ENCODE measurements at places on chromosomes 12 and 14.

DNA sequence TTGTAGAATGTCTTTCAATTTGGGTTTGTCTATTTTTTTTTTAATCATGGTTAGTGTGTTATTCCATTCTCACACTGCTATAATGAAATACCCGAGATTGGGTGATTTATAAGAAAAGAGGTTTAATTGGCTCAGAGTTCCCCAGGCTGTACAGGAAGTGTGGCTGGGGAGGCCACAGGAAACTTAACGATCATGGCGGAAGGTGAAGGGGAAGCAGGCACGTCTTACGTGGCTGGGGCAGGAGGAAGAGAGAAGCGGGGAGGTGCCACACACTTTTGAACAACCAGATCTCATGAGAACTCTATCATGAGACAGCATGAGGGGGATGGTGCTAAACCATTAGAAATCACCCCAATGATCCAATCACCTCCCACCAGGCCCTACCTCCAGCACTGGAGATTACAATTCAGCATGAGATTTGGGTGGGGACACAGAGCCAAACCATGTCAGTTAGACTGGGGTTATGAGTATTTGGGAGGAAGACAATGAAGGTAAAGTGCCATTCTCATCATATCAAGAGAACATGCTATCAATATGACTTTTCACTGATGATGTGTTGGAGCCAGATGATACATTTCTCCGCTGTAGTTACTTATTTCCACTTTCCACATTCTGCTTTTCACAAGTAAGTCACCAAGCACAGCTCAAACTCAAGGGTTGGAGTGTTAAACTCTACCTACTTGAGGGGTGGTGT, 45.8 kb downstream of the AP5M1 start:
- DNase-seq, result no peak

DNA sequence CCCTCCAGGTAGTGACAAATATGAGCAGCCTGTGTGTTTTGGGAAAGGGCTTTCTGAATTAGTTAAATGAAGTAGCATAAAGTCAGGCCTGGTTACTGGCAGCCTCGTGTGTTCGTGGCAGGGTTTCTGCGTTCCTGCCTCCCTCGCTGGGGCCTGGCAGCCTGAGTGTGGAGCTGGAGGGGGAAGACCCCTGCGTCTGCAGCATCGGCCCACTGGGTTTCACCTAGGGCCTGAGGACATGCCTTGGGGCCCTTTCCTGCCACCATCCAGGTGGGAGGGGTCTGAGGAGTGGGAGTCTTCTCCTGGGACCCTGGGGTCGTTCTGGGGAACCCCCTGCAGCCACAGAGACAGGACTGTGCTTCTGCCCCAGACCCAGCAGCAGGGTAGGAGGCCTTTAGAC, 20.4 kb upstream of the AMN start:
- no peak for DNase-seq

DNA sequence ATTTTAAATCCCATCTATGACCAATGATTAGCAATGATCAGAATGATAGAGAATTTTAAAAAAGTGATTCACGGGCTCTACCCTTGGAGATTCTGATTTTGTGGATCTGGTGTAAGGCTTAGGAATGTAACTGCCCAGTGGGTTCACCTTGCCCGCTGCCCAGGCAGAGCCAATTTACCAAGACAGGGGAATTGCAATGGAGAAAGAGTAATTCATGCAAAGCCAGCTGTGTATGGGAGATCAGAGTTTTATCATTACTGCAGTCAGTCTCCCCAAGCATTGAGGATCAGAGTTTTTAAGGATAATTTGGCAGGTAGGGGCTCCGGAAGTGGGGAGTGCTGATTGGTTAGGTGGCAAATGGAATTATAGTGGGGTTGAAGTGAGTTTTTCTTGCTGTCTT, 480.6 kb downstream of the ATP23 start:
- DNase-seq, result no peak

GRCh38 chr14:69038455-69039287, 59.6 kb upstream of the ACTN1 start:
- DNase-seq, result no peak

DNA sequence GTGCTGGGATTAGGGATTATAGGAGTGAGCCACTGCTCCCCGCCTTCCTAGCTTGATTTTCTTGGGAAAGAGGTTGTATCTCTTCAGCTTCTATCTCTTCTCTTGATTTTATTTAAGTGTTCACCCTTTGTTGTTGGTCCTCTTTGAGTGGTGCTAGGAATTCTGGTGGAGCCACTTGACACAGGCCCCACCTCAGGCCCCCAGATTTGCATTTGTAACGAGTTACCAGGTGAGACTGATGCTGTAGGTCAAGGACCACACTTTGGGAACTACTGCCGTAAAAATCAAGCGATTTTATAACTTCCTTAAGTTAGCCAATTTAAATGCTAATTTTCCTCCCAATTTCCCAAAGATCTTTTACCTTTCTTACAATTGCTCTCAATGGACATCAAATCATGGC, 26.3 kb downstream of the SRGAP1 start:
- no peak for DNase-seq

GRCh38 chr12:115349711-115350110, 665.7 kb upstream of the TBX3 start:
- DNase-seq, result no peak

GRCh38 chr14:69518289-69519101, 34.0 kb downstream of the PLEKHD1 start:
- DNase-seq, result no peak

DNA sequence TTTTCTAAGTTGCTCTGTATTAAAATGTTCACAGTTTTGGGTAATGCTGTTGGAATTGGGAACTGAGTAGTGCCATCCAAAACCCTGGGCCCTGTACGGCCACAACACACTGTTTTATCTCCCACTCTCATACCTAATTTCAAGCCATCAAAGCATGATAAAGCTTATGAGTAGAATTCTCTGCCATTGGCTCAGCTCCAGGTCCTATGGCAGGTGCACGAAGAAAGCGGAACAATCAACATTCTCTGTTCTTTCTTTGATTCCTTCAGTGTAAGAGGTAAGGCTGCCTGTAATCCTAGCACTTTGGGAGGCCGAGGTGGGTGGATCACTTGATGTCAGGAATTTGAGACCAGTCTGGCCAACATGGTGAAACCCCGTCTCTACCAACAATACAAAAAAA, 394.9 kb downstream of the CCDC91 start:
- DNase-seq, result no peak

- DNase-seq, result no peak
These were observed 13.9 kb upstream of the EIF2S3B start for GRCh38 chr12:10491766-10492165.

GRCh38 chr12:58710901-58711300, 209.4 kb downstream of the LRIG3 start:
- no peak for DNase-seq

DNA sequence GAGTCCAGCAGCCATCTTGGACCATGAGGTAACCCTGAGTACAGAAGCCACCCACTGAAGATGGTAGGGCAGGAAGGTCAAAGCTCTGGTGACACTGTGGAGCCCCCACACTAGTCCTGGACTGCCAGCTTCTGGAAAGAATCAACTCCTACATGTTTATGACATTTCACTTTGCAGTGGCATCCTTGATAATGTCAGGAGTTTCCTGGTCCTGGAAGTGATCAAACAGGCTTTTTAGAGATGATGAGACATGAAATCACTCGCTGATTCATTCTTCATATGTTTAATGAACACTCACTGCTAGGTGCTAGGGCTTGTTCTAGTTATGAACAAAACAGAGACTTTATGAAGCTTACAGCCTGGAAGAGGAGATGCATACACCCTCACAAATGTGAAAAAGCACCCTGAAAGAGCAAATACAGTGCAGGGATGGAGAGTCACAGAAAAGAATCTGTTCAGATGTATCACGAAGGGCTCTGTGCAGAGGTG, 15.8 kb upstream of the HNF1A start:
- DNase-seq, result no peak

DNA sequence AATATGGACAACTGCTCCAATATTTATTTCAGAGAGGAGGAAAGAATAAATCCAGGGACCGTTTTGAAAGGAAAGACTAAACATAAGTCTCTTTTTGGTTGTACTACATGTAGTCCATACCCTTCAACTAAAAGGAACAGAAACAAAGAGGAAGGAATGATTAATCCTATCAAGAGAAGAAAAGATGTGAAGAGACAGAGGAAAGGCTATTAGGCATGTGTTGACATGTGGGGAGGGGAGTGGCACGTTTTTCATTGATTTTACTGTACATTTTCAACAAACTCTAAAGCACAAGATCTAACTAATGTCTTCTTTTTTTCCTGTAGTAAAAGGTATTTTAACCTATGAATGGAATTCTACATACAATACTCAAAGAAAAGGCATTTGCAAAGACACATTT, 85.6 kb downstream of the NAV3 start:
- DNase-seq, result no peak

- no peak for DNase-seq
These were observed 132.1 kb upstream of the SOX5 start for GRCh38 chr12:24081606-24082005.

DNA sequence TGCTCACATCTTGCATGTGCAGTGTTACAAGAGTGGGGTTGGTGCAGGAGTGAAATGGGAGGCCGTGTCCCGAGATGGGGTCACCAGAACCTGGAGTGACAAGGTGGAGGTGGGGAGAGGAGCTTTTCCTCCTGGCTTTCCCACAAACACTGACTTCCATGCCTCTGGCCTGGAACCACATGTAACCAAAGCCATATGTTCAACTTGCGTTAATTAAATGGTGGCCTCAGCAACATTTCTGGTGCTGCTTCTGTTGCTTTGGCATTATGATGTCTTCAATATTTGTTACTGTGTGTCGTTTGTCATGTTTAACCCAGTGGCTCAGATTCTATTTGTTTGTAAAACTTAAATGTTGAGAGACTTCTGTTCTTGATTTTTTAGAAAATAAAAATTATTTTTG, 110.2 kb downstream of the VCPKMT start:
- DNase-seq, result no peak

GRCh38 chr12:66035288-66035966, 95.1 kb downstream of the LLPH start:
- no peak for DNase-seq

- no peak for DNase-seq
These were observed at the start of gene AICDA for GRCh38 chr12:8612629-8613028. TSS of gene AICDA (minus strand) at chr12:8612859. CDS start at chr12:8612767, 92 bp downstream.

DNA sequence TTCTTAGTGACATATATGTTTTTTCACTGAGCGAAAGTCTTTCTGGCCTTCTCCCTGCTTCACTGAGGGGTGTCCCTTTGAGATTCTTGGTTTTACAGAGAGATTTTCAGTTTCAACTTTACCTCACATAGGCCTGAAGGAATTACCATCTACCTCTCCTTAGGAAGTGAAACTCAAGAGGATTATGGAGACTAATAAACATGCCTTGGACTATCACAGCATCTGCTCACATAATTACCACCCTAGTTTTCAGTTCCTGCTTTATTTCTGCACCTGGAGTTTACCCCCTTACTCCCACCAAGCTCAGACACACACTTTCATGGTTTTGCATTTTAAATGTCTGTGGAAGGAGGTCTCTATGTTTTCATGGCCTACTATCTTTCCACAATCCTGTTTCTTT, 118.3 kb upstream of the SCAF11 start:
- no peak for DNase-seq

GRCh38 chr12:47249719-47250357, 170.1 kb upstream of the AMIGO2 start:
- DNase-seq, result no peak

GRCh38 chr12:24591079-24591626, 357.7 kb downstream of the BCAT1 start:
- DNase-seq, result no peak

DNA sequence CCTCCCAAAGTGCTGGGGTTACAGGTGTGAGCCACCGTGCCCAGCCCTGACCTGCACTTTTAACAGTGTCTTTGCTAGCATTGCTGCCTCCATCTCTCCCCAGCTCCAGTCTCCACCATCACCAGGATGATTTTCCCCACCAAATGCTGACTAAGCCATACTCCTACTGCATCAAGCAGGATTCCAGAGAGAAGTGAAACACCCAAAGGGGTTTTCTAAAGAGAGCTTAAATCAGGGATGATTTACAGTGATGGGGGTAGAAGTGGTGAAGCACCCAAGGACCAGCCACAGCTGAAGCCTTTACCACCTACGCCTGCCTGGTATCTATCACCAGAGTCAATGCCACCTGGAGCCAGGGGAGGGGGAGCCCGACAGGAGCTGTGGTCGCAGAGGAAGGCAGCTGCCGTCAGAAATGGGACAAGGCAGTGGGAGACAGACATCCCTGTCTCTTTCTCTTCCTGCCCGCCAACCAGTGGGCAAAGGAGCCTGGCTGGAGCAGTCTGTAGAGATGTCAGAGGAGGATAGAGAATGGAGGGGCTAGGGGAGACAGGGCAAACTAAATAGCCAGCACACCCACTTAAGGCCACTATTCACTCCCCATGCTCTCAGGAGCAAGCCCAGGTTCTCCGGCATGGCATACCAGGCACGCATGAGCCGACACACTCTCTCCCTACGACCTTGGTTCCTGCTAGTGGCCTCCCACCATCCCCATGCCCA, 22.4 kb upstream of the CD9 start:
- no peak for DNase-seq

- DNase-seq, result no peak
These were observed 8.7 kb downstream of the HDAC7 start for GRCh38 chr12:47811072-47811396.

GRCh38 chr14:75184492-75184891, 8.1 kb upstream of the TMED10 start:
- no peak for DNase-seq

DNA sequence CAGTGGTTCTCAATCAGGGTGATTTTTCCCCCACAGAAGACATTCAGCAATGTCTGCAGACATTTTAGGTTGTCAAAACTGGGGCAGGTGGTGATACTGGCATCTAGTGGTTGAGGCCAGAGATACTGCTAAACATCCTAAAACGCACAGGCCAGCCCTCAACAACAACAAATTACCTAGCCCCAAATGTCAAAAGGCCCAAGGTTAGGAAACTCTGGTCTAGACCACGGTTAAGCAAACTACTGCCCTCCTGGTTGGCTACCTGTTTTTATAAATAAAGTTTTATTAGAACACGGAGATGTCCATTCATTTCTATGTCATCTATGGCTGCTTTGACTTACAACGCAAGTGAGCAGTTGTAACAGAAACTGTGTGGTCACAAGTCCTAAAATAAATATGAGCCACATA, 186.7 kb downstream of the EFCAB11 start:
- peak; percentile 46 for DNase-seq

DNA sequence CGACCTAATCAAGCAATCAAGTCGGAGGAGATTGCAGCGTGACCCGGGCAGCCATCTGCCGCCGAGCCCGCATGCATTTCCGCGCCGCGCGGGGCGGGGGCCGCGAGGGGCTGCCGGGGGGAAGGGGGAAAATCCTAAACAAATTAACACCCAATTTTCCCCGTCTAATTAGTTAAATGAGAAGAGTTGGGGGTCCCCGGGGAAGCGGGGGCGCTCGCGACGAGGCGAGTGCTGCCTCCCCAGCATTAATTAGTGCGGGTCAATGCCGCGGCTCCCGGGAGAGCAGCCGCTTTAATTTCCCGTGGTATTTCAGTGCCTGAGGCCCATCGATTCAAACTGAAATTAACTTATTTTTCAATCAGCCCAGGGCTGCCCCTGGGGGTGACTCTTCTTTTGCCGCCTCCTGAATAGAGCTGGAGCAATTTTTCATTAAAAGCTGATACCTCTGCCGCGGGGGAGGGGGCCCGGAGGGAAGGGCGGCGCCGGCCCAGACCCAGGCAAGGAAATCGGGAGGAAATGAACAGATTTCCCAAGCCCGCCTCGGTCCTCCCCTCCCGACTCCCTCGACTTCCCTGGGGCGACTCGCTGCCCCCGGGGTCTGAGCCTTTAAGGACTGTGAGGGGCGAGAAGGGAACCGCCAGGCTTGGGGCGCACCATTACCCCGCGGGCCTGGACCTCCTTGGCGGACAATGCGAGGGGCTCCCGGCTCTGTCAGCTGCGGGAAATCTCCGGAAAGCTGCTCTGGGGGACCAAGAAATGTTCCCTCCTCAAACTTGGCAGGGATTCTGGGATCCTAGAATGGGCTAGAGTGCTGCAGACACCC, 18.9 kb downstream of the VSX2 start:
- no peak for DNase-seq

GRCh38 chr12:49805409-49805808, 22.8 kb downstream of the NCKAP5L start:
- DNase-seq, result no peak

Measured in activated naive CD4-positive, alpha-beta T cell (primary cell).